ENCODE measurements at places on chromosomes 2 and 18. TPM values are rescaled to one million over a fixed set of nuclear protein-coding genes. Genes with fewer than 3 reads are reported as not detected.

- DNase-seq, result no peak
These were observed 9.5 kb upstream of the TNFAIP6 start for GRCh38 chr2:151347906-151348305.

DNA sequence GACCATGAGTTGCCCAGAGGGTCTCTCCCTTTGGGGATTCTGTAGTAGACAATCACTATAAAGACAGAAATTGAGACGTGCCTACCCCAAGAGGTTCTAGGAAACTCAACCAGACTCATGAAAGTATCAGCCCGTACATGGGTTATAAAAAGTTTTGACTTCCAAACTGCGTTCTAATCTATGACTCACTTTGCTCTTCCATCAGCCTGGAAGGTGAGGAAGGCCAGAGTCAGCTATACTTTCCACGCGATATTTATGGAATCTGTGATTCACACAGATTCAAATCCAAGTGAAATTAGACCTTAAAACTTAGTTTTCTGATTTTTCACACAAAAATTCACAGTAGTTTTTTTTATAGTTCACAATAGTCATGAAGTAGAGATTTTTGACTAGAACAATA lies 7.7 kb upstream of the LYPD1 start:
- no peak for DNase-seq

DNA sequence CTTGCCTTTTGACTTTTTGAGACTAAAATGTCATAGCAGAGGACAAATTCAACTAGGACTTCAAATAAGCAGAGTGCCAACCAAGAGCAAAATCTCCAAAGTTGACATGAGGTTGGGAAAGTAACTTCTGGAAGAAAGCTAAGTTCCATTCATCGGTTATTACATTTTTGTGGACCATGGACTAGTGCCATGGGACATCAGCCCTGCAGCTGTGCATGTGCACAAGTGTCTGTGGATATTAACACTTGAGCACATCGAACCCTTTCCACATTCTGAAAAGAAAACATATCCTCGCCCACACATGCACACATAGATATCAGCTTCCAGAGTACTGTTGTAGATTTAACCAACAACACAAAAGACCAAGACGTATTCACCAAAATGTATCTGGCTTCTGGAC lies 262.6 kb downstream of the NYAP2 start:
- no peak for DNase-seq

The ADCY3 gene
- 74.4 TPM for total RNA-seq

GRCh38 chr2:138503652-138504051 lies 2.1 kb downstream of the SPOPL start:
- DNase-seq, result no peak

DNA sequence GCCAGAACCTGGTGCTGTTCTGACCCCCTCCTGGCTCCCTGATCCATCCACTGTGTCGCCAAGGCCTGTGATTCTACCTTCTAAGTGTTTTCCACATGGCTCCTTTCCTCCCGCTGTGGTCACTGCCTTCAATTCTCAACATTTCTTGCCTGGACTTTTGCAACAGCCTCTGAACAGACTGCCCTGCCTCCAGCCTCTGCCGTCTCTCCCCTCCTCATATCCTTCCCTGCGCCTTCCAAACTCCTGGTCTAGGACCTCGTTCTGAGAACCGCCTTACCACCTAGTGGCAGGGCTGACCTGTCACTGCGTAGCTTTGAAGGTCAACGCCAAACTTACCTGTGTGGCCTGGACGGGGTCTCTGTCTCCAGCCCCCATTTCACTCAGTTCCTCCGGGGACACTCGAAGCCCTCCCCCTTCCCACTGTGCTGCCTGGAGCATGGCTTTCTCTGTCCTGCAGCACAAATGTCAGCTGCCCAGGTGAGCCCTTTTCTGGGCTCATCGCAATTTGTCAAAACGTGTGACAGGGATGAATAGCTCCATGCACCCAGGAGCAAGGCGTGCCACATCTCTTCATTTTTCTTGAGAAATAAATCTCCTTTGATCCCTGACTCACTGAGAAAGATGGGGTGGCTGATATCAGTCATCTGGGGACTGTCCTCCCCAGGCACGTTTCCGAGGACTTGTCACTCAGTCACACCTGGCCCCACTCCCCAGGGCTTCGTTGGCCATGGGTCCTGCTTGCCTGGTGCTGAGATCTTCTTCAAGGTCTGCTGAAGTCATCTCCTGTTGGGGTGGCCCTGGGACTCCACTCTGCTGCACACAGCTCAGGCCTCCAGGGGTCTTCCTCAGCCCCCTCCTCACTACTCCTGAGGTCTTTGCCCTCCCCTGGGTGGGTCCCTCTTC lies 46.7 kb downstream of the LDLRAD4 start:
- no peak for DNase-seq

- no peak for DNase-seq
These were observed 98.5 kb downstream of the MCFD2 start for GRCh38 chr2:46816846-46817726.

DNA sequence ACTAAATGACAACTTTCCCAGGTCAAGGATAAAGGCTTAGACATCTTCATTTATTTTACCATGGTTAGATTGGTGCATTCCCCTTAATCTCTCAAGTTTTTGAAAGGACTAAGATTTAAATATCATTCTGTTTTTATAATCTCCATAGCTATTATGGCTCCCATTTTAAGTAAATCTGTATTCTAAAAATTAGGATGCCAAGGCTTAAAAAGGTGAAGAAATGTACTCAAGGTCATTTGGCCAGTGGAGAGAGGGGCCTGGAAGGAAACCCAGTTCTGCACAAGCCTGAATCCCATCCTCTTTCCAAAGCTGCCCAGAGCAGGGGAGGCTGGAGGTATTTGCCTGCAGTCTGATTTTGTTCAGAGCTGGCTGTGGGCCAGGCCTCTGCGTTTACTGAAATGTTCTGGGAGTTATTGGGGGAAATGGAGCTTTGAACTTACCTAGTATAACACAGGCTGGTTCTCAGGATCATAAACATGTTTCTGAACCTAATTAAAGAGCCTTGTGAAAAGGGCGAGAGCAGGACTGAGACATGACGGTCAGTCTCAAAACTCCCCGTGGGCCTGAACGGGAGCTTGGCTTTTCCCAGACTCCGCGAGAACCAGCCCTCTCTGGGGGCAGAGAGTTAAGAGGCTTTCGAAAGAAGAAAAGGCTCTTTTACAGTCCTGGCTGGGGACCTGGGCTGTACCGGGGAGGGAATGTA lies 85.6 kb downstream of the DDX1 start:
- DNase-seq, result no peak

The OXER1 gene
- 2.3 TPM for total RNA-seq

DNA sequence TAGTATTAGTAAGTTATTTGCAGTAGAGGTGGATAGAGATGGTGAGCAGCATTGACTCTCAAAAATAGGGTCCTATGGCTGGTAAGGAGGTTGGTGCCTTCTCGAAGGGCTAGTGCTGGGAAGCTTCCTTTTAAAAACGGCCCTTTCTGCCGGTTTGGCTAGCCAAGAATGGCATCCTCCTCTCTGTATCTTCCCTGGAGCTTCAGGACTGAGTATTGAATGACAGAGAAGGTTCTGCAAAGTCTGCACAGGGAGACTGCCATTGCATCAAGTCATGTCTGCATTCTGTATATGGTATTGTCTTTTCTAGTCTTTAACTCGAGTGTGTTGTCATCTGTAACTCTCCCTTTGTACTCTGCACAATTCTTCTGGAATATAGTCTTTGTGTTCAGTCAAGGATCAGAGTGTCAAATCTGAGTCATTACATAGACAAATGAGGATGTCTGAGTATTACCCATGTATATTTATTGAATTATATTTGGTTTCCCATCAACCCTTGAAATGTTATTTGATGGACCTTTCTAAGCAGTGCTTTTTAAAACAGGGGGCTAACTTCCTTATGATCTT lies 1.1 kb downstream of the LDLRAD4 start:
- no peak for DNase-seq
